ENCODE measurements at places on chromosomes 1 and 21.

DNA sequence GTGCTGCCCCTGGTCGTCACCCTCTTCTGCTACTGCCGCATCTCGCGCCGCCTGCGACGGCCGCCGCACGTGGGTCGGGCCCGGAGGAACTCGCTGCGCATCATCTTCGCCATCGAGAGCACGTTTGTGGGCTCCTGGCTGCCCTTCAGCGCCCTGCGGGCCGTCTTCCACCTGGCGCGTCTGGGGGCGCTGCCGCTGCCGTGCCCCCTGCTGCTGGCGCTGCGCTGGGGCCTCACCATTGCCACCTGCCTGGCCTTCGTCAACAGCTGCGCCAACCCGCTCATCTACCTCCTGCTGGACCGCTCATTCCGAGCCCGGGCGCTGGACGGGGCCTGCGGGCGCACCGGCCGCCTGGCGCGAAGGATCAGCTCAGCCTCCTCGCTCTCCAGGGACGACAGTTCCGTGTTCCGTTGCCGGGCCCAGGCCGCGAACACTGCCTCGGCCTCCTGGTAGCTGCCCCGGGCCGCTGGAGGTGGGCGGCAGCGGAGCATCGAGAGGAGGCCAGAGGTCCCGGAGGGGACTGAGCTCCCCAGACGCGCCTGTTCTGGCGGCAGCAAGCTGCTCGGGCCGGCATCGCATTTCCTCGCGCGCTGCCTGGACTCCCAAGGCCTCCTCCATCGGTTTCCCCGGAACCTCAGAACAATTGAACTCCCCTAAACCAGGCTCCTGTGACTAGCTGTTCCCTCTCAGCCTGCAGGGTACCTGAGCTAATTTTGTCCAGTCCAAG is 1.1 kb downstream of the GPR25 start:
- no peak for DNase-seq

DNA sequence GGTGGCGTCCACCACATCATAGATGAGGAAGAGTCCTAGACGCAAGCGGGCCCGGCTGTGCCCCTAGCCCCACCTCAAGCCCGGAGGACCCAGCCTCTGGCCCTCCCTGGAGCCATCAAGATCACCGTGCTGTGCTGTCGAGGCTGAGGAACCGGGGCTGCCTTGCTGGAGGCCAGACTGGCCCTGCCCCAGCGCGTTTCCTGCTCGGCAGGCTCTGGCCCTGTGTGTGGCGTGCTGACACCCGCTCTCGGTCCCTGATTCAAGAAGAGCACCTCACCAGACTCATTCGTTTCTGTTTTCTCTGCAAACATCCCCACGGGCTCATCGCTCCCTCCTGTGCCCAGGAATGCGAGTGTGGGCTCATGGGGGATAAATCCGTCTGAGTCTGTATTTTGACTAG is 51.1 kb downstream of the GLIS1 start:
- DNase-seq: no peak

DNA sequence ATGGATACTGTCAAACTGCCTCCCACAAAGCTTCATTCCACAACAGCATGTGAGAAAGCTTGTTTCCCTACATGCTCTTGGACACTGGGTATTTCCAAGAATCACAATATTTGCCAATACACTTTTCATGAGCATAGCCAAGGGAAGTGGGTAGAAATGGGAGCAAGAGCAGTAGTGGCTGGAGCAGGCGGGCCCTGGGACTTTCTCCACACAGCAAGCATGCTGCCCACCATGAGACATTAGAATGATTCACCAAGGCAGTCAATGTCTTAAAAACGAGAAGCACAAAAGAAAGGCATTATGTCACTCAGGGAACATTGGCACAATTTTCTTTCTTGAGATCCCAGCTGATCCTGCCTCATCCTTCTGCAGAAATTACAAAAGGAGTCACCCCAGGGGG is 371.6 kb upstream of the RUNX1 start:
- no peak for DNase-seq

- DNase-seq: no peak
Observed at GRCh38 chr21:21085206-21085605, 87.0 kb downstream of the NCAM2 start.

DNA sequence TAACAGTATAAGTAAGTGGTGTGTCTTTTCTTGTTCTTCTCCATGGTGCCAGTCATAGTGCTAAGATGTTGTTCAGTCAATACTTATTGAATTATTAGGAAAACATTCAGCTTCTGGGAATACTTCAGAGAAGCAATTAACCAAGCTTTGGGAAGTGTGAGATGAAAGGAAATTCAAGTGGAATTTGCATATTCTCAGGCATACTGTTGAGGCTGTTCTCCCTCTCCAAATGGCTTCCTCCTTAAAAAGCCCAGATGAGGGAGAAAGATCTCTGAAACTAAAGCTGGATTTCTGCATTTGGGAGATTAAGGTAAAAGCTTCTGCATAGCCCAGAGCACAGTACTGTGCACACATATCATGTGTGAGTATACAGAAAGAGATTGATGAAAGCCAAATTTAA is 73.4 kb downstream of the MACF1 start:
- DNase-seq: no peak

- DNase-seq: no peak
Observed at GRCh38 chr1:153312570-153313186, at the start of gene PGLYRP3. PGLYRP3 (minus strand) TSS chr1:153312952; CDS start chr1:153310665, 2,287 bp downstream.

GRCh38 chr1:65148548-65149350 is 746 bp downstream of the AK4 start:
- DNase-seq: peak; percentile 44

DNA sequence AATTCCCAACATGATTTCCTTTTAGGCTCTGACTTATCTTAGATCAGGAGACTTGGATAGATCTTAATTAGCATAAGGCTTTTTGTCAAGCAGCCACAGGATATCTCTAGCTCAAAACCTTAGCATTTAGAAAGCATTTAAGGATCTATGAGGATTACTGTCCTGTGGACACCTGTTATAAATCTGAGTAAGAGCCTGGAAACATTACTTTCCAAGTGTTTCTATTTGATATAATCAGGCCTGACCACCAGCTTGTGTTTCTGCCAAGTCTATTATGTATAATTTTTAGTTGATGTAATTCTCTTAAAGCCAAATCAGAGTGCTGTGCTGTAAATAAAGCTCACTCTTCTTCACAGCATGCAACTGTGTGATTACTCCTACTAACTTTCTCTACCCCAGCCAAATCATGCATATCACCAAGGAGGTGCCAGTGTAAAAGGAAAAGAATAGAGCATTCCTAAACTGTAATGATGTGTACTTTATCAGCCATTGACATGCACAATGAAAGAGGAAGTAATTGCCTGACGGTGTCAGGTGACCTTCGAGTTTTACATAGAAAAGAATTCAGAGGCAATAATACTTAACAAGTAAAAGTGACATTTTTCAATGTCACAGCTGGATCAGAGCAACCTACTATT is 309.9 kb upstream of the PRMT6 start:
- DNase-seq: no peak

GRCh38 chr21:25512095-25513081 is 94.9 kb downstream of the MRPL39 start:
- no peak for DNase-seq

DNA sequence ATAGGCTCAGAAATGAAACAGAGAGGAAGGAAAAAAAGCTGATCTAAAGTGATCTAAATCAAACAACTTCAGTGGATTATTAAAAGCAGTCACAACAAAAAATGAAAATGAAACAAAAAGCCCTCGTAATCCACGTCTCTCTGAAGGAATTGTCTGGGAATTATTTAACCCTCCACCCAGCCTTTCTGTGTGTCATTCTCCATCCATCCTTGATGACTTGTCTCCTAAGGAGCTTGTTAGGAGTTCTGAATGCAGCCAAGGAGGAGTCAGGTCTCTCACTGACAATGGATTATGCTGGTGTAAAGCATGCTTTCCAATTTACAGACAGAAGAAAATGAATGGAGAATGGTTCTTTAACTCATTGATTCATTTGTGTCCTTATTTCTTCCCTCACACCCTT is 359.3 kb upstream of the RUNX1 start:
- no peak for DNase-seq

DNA sequence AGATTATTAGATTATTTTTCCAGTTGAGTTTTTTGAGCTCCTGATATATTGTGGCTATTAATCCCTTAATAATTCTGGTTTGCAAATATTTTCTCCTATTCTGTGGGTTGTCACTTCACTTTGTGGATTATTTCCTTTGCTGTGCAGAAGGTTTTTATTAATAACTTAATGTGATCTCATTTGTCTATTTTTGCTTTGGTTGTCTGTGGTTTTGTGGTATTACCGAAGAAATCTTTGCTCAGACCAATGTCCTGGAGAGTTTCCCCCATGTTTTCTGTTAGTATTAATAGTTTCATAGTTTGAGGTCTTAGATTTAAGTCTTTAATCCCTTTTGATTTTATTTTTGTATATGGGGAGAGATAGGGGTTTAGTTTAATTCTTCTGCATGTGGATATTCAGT is 7.1 kb upstream of the TBX19 start:
- DNase-seq: no peak

DNA sequence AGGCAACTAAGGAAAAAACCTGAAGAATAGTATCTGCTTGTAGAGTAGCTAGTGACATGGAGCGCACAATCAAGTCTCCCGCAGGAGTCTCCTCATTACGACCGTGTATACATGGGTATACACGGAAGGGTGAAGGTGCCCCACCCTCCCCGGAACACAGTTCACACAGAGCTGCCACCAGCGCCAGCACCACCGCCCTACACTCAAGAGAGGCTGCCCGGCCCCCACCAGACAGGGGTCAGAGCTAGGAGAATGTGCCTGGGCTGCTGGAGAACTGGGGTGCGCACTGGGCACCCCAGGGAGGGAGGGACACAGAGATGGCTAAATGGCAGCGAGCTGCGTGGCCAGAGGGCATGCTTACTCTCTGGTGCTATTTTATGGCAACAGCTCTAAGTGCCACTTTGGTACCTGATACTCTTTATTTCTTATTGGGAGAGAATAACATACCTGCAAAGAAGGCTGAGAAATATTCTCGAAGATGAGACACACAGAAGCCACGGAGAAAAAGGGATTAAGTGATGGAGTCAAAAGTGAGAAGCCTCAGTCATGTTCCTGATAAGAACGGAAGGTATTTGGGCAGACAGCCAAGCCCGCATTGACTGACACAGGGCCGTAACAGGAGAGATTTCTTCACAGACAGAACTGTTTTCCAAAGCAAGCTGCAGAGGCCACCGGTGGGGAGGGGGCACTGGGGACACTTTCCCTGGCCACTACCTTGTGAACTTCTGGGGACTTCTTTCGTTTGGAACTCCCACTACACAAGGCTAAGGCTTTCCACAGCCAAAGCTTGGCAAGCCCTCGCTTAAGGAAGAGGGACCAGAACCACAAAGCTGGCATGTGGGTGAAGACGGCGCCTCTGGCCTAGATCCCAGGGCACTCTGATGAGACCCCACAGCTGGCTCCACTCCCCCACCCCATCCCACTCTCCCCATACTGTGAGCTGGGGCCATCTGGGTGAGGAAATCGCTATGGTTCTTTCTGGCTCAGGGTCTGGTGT is 108.0 kb downstream of the PGBD5 start:
- no peak for DNase-seq

- no peak for DNase-seq
Observed at GRCh38 chr1:41670217-41670957, 185.9 kb upstream of the EDN2 start.

DNA sequence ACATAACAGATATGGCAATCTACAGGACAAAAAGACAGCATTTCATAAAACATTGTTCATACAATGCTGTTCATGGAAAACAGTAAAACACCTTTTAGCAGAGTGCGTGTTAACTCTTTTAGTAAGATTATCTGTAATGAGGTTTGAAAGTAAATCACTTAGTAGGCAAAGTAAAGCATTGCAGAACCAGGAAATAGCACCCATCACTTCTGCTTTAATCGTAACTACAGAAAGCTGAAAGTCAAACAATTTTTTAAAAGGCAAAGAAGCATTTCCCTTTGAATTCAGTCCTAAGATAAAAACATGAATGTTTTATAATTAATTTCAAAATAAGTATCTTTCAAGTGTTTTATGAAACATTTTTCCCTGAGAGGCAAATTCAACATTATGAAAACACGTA is 63.3 kb upstream of the RNF11 start:
- DNase-seq: no peak

GRCh38 chr1:23369335-23370013 is at the start of gene ZNF436:
ZNF436 (minus strand) TSS chr1:23369836; CDS start chr1:23368005, 1,831 bp downstream.
- DNase-seq: no peak

DNA sequence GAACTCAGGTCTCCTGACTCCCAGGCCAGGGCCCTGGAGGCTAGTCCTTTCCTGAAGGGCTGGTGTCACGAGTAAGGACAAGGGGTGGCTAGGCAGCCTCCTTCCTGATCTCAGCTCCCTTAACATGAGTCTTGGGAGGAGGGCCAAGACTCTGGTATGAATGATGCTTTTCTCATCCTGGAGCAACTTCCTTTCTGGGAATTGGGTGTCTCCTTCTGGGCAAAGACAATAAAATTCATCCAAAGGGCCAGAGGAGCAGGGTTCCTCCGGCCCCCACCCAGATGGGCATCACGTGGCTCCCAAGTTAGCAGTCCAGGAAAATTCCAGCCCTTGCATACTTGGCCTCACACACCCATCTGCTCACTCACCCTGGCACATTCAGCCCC is at the start of gene FAM167B:
TSS of gene FAM167B (plus strand) at position 335 of the 386 bp plus-strand sequence. CDS start 200 bp downstream, outside the sequence.
- no peak for DNase-seq

GRCh38 chr1:190124068-190124467 is 353.6 kb downstream of the BRINP3 start:
- no peak for DNase-seq

DNA sequence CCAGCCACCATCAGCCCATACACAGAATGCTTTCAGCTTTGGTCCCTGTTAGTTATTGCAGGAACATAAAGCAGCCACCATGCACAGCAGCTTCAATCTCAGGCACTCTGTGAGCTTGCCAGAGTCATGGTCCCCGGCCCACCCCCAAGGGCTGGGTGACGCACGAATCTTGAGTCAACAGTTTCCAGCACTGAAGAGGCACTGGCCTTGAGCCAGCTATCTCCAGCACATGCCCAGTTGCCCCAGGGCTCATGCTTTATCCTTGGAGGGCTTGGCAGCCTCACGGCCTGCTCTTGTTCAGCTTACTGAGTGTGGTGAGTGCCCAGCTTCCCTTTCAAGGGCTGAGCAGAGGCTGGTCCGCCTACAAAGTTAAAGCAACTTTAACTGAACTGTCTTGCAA is 200.7 kb upstream of the RAB4A start:
- DNase-seq: no peak

- no peak for DNase-seq
Observed at GRCh38 chr1:83912876-83913275, 86.1 kb downstream of the TTLL7 start.

- no peak for DNase-seq
Observed at GRCh38 chr1:58515794-58516401, 30.6 kb downstream of the OMA1 start.

GRCh38 chr1:183804916-183805841 is at the start of gene RGL1:
RGL1 (plus strand) TSS chr1:183805120; CDS start chr1:183805298, 178 bp downstream.
- no peak for DNase-seq

GRCh38 chr1:207034998-207035397 is 2.4 kb upstream of the C1orf116 start:
- DNase-seq: no peak

- DNase-seq: no peak
Observed at GRCh38 chr1:28122183-28122582, 33.8 kb upstream of the EYA3 start.

- DNase-seq: no peak
Observed at GRCh38 chr1:178241057-178241456, 147.2 kb downstream of the RASAL2 start.

Data from stimulated activated CD8-positive, alpha-beta memory T cell treated with anti-CD3 and anti-CD28 coated beads, Interleukin-7, amount 100 ng/mL, for 48 hours (primary cell).